Right kidney (tissue), 9 donors: ENCODE measurements at places on chromosomes 7 and 10.

DNA sequence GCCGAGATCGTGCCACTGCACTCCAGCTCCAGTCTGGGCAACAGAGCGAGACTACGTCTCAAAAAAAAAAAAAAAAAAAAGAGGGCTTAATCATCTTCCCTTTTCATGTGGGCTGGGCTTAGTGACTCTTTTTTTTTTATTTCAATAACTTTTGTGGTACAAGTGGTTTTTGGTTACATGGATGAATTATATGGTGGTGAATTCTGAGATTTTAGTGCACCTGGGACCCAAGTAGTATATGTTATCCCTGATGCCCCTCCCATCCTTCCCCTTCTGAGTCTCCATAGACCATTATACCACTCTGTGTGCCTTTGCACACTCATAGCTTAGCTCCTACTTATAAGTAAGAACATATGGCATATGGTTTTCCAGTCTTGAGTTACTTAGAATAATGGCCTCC, 4.8 kb upstream of the ADAM12 start:
- no peak for DNase-seq

- DNase-seq: no peak
Observed at GRCh38 chr7:154812027-154812426, 190.9 kb downstream of the PAXIP1 start.

- DNase-seq: no peak
Observed at GRCh38 chr7:95041031-95041430, 133.6 kb downstream of the PPP1R9A start.

GRCh38 chr10:75094465-75094864, 17.0 kb upstream of the SAMD8 start:
- no peak for DNase-seq

DNA sequence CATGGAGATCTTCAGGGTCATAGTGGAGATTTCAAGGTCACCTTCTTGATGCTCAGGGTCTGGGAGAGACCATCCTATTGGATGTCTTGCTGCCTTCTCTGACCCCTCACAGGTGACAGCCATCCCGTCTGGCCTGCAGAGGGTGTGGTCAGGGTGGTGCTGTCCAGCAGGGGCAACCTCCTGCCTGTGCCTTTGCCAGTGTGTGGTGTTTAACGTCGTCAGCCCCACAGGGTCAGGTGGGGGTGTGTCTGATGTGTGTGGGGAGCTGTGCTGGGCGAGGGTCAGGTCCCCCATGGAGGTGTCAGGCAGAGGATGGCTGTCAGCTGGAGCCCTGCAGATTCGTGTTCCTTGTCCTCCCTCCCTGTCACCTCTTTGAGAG, 16.5 kb downstream of the ADCY1 start:
- no peak for DNase-seq

DNA sequence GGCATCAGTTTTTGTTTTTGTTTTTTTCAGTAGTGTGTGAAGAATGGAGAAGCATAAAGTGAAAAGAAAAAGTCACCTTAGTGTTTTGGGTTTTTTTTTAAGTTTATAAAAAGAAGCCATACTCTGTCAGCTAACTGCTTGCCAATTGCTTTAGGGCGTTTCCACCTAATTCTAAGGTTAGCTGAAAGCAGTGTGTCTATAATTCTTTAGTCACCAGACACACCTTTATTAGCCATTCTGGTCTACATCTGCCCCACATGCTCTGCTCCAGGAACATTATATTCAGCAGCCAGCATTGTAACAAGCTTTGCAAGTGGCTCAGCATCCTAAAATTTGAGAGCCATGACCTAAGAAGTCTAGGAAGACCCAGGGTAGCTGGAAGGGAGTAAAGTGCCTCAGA, 14.1 kb upstream of the SLC16A12 start:
- no peak for DNase-seq

DNA sequence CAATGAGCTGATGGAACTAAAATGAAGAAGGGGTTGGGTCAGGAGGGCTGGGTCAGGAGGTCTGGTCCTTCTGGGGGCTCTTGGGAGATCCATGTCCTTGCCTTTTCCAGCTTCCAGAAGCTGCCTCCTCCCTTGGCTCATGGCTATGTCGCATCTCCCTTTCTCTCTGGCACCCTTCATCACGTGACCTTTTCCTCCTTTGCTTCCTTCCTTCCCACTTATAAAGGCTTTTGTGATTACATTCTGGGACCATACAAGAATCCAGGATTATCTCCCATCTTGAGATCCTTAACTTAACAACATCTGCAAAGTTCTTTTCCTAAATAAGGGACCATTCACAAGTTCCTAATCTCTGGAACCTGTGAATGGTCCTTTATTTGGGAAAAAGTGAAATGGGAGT, 290.2 kb downstream of the GALNT17 start:
- no peak for DNase-seq

DNA sequence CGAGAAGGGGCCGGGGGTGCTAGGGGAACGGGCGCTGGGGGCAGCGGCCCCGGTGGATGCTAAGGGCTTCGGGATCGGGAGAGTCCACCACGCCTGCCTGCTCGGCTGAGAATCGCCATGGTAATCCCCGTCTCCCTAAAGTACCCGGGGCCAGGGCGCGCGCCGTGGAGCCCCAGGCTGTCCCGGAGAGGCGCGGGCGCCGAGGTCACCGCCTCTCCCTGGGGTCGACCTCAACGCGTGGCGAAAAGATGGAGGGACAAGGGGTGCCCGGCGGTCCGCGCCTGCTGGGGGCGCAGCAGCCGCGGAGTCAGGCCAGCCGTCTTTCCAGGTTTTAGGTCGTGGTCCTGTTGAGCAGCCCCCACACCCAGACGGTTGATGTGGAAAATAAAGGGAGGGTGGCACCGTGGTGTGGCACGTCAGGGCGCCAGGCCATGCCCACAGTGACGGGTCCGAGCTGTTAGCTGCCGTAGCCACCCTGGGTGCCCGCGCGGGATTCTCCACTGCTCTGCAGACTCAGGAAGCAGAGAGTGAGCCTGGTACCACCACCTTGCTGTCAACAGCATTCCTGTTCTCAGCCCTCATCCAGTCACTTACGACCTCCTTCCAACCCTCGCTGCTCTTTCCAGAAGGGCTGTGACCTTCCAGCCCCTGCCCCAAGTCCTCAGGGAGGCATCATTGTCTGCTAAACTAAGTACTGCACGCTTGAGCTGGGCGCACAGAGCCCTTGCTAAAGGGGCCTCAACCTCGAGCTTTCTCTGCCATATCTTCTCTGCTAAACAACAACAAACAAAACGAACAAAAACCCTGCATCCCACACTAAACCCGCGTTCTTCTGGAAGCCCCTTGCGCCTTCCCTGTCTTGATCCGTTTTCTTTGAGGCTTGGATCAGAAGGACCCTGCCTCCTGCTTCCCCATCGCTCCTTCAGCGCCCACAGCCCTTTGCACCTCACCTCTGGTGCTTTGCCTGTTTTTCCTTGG, 666 bp downstream of the SMKR1 start:
- DNase-seq: peak; percentile 63

DNA sequence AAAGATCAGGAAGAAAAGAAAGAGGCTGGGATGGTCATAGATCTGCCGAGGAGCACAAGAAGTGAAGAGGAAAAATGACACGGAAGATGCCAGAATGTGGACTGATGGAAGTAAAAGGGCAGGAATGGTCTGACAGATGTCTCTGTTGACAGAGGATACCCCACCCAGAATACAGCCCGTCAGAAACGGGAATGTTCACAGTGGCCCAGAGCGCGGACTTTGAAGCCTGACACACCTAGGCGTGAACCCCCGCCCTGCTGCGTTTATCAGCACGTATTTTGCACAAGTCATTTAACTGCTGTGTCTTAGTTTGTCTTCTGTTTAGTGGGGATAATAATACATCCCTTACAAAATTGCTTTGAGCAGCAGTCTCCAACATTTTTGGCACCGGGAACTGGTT, 27.1 kb downstream of the AKR1B1 start:
- no peak for DNase-seq

DNA sequence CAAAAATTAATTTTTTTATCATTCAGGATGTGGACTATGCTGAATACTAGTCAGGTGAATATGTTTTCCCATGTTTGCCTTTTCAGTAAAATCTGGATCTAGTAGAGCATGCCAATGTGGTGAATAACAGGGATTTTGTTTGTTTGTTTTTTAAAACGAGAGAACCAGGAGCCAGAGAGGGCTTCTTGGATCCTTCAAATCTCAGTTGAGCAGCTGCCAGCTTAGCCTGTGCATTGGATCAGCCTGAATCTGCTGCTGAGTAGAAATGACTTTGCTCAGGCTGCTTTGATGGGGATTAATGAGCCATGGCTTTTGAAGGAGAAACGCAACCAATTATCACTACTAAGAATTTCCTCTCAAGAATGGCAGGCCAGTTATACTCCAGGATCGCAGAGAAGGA, 493.8 kb downstream of the ARL4A start:
- DNase-seq: no peak

DNA sequence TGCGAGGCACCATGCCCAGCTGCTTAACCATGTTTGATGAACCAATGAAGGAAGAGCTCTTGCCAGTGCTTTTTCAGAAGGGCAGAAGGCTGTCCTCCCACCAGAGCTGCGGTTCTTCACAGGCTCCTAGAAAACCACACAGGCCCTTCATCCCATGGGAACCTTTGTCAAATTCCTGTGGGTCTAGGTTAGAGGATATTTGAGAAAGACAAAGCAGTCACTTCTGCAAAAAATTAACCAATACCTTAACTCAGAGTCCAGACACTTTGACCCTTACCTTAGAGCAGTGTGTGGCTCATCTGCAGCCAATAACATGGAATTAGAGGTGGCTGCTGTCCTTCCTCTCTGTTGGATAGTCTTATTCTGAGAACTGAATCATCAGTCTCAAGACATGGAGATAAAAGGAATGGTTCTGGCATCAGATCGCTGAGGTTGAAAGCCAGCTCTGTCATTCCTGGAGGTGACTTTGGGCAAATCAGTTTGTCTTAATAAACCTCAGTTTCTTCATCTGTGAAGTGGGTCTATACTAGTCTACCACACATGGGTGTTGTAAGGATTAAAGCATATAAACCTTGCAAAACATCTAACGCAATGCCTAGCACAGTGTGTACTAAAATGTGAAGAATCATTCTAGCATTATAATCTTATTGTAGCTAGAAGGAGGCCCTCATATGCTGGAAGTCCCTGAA, 65.1 kb upstream of the PIP4K2A start:
- DNase-seq: no peak

- no peak for DNase-seq
Observed at GRCh38 chr10:84008878-84009277, 130.4 kb upstream of the GHITM start.

GRCh38 chr10:8004469-8005000, 50.0 kb upstream of the GATA3 start:
- no peak for DNase-seq

DNA sequence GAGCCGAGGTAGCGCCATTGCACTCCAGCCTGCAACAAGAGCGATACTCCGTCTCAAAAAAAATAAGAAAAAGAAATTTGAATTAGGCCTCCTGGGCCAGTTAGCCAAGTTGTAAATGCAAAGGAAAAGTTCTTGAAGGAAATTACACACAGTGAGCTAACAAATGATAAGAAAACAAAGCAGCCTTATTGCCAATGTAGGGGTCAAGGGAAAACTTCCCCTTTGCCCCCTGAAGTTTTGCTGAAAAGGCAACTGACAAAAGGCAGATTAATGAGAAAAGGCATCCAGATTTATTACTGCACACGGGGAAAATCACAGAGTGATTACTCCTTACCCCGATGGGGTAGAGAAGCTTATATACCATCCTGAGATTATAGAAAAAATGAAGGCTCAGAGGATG, 70.3 kb downstream of the PAPSS2 start:
- no peak for DNase-seq

- no peak for DNase-seq
Observed at GRCh38 chr10:114271075-114271778, 32.2 kb downstream of the VWA2 start.

- DNase-seq: no peak
Observed at GRCh38 chr10:101611096-101611905, 23.2 kb downstream of the DPCD start.

DNA sequence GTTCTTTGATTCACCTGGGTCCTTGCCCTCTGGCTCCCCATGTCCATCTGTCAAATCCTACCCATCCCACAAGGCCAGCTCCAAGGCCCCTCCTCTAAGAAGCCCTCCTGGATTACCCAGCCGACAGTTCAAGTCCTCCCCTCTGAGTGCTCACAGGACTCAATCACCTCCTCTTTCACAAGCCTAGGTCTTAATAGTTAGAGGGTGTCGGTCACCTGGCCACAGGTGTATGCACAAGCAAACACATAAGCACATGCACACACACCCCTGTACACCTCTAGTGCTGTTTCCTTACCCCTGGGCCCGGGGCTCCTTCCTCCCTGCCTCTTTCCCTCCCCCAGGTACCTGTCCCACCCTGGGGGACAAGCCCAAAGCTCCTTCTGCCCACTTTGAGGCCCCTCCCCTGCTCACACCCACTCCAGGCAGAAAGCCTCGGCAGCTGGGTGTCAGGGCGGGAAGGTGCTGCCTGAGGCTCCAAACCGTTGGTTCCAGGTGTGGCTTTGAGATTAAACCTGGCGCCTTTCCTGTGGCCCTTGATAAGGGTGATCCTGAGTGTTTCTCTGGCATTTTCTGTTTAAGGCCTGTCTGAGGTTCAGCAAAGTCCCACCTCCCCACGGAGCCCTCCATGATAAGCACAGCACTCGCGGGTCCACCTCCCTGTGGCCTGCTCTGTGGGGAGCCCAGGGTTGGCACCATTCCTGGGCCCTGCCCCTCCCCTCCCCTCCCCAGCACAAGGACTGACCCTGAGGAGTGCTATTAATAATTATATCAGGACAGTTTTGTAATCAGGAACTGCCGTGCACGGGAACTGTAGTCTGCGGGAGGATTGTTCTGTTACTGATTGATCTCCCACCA, 14.6 kb upstream of the AQP1 start:
- DNase-seq: no peak

GRCh38 chr7:90119178-90119971, 34.9 kb upstream of the STEAP1 start:
- peak; percentile 43 for DNase-seq

DNA sequence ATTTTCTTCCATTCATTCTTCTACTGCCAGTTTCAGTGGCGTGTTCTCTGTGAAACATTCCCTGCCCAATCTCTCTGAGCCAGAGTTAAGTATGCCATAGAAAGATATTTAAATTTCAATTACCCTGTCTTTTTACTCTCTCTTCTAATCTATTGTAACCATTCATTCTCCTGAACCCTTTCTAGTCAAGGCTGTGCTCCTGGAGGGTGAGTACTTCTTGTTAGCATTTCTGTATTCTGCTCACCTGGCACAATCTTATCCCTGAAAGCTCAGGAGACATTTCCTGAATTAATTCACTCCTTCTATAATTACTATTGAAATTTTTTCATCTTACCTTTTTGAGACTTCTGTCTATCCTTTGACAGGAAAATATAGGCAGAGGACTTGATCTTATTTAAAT, 271.7 kb downstream of the HGF start:
- no peak for DNase-seq
